ENCODE measurements at places on chromosomes 12 and 14. TPM values are rescaled to one million over a fixed set of nuclear protein-coding genes. Genes with fewer than 3 reads are reported as not detected.

BEGAIN gene
- 0.18 TPM for total RNA-seq

CLEC7A gene
- not detected for total RNA-seq

CYP46A1 gene
- total RNA-seq, result under 0.01 TPM

OTOGL gene
- 0.28 TPM for total RNA-seq

PRIM1 gene
- 12.0 TPM for total RNA-seq

DPY19L2 gene
- total RNA-seq, result 0.90 TPM

ARHGEF40 gene
- total RNA-seq, result 18.1 TPM

ABCC9 gene
- 5.6 TPM for total RNA-seq

NYNRIN gene
- 1.7 TPM for total RNA-seq

SYNDIG1L gene
- total RNA-seq, result not detected

SLC39A5 gene
- not detected for total RNA-seq

PRPH gene
- total RNA-seq, result not detected

NR2C1 gene
- total RNA-seq, result 12.7 TPM

DDN gene
- 0.18 TPM for total RNA-seq

LYSET gene
- total RNA-seq, result 10.2 TPM

TAS2R9 gene
- not detected for total RNA-seq

LBHD2 gene
- total RNA-seq, result not detected
